ENCODE measurements at places on chromosomes 7 and 10. TPM values are rescaled to one million over a fixed set of nuclear protein-coding genes. Genes with fewer than 3 reads are reported as not detected.

Gene COL13A1
- 13.5 TPM for total RNA-seq

Gene FBXL13
- 3.0 TPM for total RNA-seq

Gene COL1A2
- total RNA-seq: 321 TPM

Gene C10orf67
- total RNA-seq: 1.6 TPM

Gene GJC3
- not detected for total RNA-seq

Gene EN2
- total RNA-seq: not detected

Gene NME8
- 2.1 TPM for total RNA-seq

Gene FAM25C
- total RNA-seq: not detected

Gene VSIR
- total RNA-seq: 128 TPM

Gene HOXA10
- total RNA-seq: 0.38 TPM

Gene ACBD7
- total RNA-seq: not detected

DNA sequence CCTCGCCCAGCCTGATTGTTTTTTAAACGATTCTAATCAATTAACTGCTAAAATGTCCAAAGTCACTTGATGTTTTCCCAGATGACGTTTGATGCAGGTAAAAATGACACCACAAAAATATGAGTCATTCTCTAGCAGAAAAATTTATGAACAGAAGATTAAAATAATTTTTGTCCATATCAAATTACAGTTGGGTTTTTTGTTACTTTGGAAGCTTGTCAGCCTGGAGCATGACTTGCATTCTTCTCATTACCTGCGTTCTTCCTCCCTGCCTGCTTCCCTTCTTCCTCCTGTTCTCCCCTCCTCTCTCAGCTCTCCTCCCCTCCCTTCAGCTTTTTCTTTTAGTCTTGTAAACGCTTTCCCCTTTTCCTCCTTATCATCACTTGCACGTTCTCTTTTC lies 18.7 kb downstream of the IL15RA start:
- no peak overlapping the region for H3K4me3 ChIP-seq
- H3K27me3 ChIP-seq: no peaks in the 10 kb centered on the region
- no peak overlapping the region for H3K27ac ChIP-seq
- peaks cover 51% of the 10 kb centered on the region for H3K36me3 ChIP-seq
- DNase-seq: no peak

DNA sequence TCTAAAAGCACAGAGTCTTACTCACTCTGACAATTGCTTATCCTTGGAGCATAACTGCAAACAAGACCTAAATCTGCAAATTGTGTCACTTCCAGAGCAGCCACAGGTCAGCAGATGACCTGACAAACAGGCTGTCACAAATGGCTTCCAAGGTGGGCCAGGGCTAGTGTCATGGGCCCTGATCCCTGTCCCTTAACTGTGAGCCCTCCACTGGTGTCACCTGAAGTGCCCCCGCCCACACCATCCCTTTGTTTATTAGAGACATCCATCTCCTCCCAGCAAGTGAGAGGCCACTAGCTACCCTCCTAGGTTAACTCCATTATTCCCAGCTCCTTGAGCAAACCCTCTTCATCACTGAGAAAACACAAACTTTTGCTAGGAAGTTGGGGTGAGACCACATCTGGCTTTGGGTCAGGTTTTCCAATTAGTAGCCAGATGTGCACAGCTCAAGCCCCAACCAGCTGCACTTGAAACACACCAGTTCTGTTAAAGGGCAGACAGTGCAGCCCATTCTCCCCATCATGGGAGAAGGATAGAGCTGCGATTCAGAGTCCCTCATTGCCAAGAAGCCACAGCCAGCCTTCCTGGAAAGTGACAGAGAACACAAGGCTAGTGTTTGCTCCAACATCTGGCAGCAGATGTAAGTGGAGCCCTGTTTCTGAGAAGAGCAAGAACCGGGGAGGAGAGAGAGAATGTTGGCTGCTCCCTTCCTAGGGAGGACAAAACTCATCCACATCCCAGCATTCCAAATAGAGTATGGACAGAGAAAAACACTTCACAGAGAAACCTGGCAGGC lies 75.7 kb upstream of the NANOS1 start:
- peaks cover 5% of the 10 kb centered on the region for H3K4me1 ChIP-seq
- no peak overlapping the region for H3K4me3 ChIP-seq
- H3K27me3 ChIP-seq: no peaks in the 10 kb centered on the region

DNA sequence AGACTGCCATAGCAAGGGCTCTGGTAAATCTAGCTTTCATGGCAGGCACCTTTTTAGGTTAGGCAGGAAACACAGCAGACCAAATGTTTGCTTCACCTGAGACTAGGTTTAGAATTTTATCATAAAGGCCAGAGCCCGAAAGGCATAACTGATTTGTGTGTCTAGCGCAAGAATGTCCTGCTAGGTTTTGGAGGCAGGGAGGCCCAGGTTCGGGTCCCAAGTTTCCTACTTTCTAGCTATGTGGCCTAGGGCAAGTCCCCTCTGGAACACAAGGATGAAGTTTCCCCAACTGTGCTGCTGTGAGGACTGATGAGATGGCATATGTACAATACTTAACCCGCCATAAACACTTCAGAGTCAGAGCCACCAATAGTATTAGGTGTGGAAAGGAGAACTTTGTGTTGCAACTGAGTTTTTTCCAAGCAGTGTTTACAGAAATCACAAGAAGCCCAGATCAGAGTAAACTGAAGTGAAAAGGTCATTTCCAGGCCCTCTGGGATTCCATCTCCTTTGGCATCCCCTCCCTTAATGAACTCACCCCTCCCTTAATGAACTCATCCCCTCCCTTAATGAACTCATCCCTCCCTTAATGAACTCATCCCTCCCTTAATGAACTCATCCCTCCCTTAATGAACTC lies 244.9 kb downstream of the SKAP2 start:
- H3K36me3 ChIP-seq: no peaks in the 10 kb centered on the region
- H3K4me1 ChIP-seq: no peaks in the 10 kb centered on the region
- H3K27me3 ChIP-seq: no peaks in the 10 kb centered on the region

- H3K27me3 ChIP-seq: no peaks in the 10 kb centered on the region
- no peak for DNase-seq
- no peaks in the 10 kb centered on the region for H3K36me3 ChIP-seq
- H3K4me3 ChIP-seq: no peak overlapping the region
- H3K27ac ChIP-seq: no peak overlapping the region
- no peaks in the 10 kb centered on the region for H3K4me1 ChIP-seq
These were observed 121.5 kb downstream of the POLR1F start for GRCh38 chr7:19587291-19587690.

GRCh38 chr10:69232252-69232651 lies 12.1 kb downstream of the HKDC1 start:
- H3K4me3 ChIP-seq: no peak overlapping the region
- H3K4me1 ChIP-seq: peaks cover 6% of the 10 kb centered on the region
- H3K36me3 ChIP-seq: no peaks in the 10 kb centered on the region
- no peak overlapping the region for H3K27ac ChIP-seq
- no peaks in the 10 kb centered on the region for H3K27me3 ChIP-seq

GRCh38 chr7:119562839-119563238 lies 710.1 kb upstream of the KCND2 start:
- H3K27ac ChIP-seq: no peak overlapping the region
- H3K27me3 ChIP-seq: no peaks in the 10 kb centered on the region
- no peaks in the 10 kb centered on the region for H3K4me1 ChIP-seq

- H3K4me1 ChIP-seq: no peaks in the 10 kb centered on the region
- H3K36me3 ChIP-seq: no peaks in the 10 kb centered on the region
- H3K4me3 ChIP-seq: no peak overlapping the region
- no peak for DNase-seq
- no peaks in the 10 kb centered on the region for H3K27me3 ChIP-seq
- no peak overlapping the region for H3K27ac ChIP-seq
These were observed 124.6 kb downstream of the LRRN3 start for GRCh38 chr7:111215550-111215949.

DNA sequence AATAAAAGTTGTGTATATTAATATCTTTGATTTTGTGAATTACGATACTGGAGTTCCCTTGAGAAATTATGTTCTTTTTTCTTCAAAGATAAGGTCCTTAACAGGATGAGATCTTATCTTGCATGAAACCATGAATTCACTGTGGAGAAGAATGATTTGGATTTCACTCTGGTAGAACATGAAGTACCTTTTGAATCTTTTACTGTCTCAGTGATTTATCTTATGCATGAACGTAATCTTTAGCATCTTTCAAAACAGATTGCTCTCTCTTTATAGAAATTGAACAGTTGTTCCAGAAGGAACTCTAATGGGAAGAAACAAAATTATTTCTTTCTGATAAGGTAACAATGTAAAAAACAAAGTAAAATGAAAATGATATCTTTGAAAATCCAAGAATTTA lies 11.0 kb upstream of the ZNF438 start:
- H3K4me3 ChIP-seq: no peak overlapping the region
- H3K27me3 ChIP-seq: no peaks in the 10 kb centered on the region
- DNase-seq: no peak
- H3K36me3 ChIP-seq: no peaks in the 10 kb centered on the region
- no peak overlapping the region for H3K27ac ChIP-seq

DNA sequence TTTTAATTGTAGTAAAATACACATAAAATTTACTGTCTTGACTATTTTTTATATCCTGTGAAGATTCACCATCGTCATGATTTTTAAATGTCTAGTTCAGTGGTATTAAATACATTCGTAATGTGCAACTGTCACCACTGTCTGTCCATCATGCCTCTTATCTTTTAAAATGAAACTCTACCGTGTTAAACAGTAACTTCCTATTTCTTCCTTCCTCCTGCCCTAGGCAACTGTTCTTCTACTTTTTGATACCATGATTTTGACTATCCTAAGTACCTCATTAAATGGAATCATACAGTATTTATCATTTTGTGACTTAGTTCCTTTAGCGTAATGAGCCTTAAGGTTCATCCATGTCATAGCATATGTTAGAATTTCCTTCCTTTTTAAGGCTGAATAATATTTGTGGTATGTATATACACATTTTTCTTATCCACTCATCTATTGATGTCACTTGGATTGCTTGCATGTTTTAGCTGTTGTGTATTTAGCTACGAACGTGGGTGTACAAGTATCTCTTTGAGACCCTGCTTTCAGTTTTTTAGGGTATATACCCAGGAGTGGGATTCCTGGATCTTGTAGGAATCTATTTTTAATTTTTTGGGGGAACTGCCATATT lies 13.5 kb downstream of the SLK start:
- no peak overlapping the region for H3K4me3 ChIP-seq
- no peaks in the 10 kb centered on the region for H3K36me3 ChIP-seq
- no peaks in the 10 kb centered on the region for H3K27me3 ChIP-seq
- no peak overlapping the region for H3K27ac ChIP-seq

DNA sequence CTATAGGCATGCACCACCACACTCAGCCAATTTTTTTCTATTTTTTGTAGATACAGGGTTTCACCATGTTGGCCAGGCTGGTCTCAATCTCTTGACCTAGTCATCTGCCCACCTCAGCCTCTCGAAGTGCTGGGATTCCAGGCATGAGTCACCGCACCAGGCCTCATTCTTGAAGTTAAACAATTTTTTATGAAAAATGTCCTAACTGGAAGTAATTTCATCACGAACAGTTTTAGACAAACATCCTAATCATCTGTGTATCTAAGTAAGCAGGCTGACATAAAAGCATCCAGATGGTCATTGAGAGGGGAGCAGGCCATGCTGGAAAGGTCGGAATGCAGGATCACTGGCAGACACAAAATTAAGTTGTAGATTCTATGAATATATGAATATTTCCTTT lies 269.1 kb downstream of the ZMYND11 start:
- no peaks in the 10 kb centered on the region for H3K4me1 ChIP-seq
- no peaks in the 10 kb centered on the region for H3K27me3 ChIP-seq
- peaks cover 15% of the 10 kb centered on the region for H3K36me3 ChIP-seq
- no peak for DNase-seq
- no peak overlapping the region for H3K27ac ChIP-seq

- no peak overlapping the region for H3K4me3 ChIP-seq
- H3K27ac ChIP-seq: no peak overlapping the region
- no peak for DNase-seq
- no peaks in the 10 kb centered on the region for H3K27me3 ChIP-seq
These were observed 213.2 kb downstream of the BICC1 start for GRCh38 chr10:58725901-58726300.

DNA sequence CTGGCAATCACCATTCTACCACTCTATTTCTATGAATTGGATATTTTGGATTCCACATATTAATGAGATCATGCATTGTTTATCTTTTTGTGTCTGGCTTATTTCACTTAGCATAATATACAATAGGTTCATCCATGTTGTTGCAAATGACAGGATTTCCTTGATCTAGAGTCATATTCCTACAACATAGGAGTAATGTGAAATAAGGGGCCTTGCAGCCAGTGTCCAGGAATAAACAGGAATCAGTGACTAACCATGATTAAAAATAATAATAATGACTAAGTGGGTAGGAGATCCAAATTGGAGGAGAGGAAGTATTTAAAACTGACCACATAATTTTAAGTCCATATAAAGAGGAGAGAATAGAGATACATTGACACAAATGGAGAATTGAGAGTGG lies 49.9 kb downstream of the SCIN start:
- no peak overlapping the region for H3K27ac ChIP-seq
- H3K4me1 ChIP-seq: no peaks in the 10 kb centered on the region
- DNase-seq: no peak
- H3K36me3 ChIP-seq: no peaks in the 10 kb centered on the region
- H3K27me3 ChIP-seq: no peaks in the 10 kb centered on the region

DNA sequence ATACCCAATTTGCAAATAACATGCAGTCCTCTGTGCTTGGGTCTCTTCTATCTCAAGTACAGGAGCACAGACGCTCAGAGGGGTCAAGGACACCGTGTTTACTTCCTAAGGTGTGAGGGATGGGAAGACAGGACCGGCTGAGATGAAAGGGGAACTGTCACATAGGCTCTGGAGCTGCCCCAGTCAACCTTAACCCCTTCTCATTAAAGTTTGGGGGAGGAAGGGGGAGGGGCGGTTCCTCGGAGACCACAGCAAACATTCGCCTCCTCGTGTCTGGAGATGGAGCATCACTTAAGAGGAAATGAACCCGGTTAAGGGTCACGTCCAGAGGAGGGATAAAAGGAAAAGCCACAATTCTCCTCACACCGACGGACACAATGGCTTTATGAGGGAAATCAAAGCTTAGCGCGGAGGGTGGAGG lies 1.1 kb downstream of the SH3PXD2A start:
- peaks cover 51% of the 10 kb centered on the region for H3K4me1 ChIP-seq
- H3K27me3 ChIP-seq: no peaks in the 10 kb centered on the region
- H3K4me3 ChIP-seq: peak overlapping the region; percentile 69
- H3K36me3 ChIP-seq: no peaks in the 10 kb centered on the region
- no peak for DNase-seq

DNA sequence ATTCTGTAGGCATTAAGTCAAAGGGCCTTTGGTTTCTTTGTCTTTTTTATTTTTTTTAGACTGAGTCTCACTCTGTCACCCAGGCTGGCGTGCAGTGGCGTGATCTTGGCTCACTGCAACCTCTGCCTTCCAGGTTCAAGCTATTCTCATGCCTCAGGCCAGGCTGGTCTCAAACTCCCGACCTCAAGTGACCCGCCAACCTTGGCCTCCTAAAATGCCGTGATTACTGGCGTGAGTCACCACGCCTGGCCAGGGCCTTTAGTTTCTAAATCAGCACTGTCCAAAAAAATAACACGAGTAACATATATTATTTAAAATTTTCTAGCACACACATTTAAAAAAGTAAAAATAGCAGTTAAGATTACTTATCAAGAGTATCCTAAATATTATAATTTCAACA lies 11.1 kb upstream of the ACSL5 start:
- no peak for DNase-seq
- peaks cover 25% of the 10 kb centered on the region for H3K4me1 ChIP-seq
- H3K27ac ChIP-seq: peak overlapping the region; percentile 88
- H3K4me3 ChIP-seq: no peak overlapping the region
- no peaks in the 10 kb centered on the region for H3K36me3 ChIP-seq

GRCh38 chr7:116337018-116337417 lies 126.7 kb downstream of the TES start:
- no peak overlapping the region for H3K27ac ChIP-seq
- H3K36me3 ChIP-seq: no peaks in the 10 kb centered on the region
- H3K4me3 ChIP-seq: no peak overlapping the region

- no peaks in the 10 kb centered on the region for H3K36me3 ChIP-seq
- no peak for DNase-seq
- H3K4me1 ChIP-seq: peaks cover 5% of the 10 kb centered on the region
These were observed 821.4 kb downstream of the CCSER2 start for GRCh38 chr10:85149766-85150165.
